Central memory CD8-positive, alpha-beta T cell (primary cell): ENCODE measurements at places on chromosomes 2 and 18.

DNA sequence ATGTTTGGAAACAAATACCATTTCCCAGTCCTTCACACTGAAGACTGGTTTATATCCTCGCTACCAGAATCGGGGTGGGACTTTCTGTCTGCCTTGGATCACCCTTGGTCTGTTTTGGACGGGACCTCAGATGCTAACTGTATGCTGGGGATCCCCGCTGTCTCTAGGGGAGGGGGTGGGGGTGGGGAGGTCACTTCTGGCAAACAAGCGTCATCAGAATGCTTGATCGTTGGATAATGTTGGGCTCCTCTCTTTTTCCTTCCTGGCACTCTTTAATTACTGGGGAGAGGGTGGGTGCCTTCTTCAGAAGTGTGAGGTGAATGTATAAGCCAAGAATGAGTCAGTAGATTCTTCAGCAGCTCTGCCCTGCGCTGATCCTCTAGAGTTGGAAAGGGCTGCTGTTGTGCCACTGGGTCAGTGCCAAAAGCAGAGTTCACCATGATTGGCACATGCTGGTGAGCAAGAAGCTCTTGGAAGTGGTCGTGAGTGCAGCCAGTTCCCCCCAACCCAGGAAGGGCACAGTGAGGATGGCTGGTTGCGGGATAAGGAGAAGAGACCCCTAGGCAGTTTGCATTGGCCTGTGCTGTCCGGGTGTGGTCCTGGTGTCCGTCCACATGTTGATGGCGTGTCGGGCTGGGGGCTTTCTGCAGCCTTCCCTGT is 32.2 kb downstream of the DGKD start:
- no peak for DNase-seq

DNA sequence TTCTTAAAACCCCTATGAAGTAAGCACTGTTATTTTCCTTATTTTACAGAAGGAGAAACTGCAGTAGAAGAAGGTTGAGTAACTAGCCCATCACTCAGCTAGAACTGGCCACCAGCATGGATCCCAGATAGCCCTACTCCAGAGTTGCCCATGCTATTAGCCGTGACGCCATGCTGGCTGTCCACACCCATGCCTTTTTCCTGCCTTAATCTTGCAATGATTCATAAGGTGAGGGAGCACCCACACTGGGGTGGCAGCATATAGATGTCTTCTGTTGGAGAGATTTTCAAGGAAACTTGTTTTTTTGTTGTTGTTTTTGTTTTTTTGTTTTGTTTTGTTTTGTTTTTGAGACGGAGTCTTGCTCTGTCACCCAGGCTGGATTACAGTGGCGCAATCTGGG is 204.1 kb upstream of the HAAO start:
- no peak for DNase-seq

DNA sequence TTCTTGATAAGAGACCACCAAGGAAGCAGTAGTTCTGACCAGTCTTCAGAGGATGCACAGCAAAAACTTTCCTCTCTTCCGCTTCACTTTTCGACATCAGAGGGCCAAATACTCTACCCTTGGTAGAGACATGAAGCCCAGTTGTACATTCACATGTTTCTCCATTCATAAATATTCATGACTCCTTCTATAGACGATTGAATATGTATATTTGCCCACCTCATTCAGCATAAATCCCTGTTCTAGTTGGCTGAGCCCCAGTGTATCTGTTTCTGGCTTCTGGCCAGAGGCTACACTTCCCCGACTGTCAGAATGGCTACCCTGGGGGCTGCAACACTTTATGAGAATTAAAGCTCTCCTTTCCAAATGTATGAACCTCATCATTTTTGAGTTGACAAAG is 258.5 kb downstream of the ASXL3 start:
- DNase-seq: no peak

GRCh38 chr2:45833968-45834344 is 182.5 kb downstream of the PRKCE start:
- no peak for DNase-seq

- no peak for DNase-seq
These were observed 2.3 kb upstream of the NBAS start for GRCh38 chr2:15563227-15564100.

GRCh38 chr2:43880952-43881351 is 42.2 kb downstream of the ABCG8 start:
- DNase-seq: no peak

- DNase-seq: peak; percentile 38
These were observed 687 bp downstream of the CTDP1 start for GRCh38 chr18:79680100-79680879.

DNA sequence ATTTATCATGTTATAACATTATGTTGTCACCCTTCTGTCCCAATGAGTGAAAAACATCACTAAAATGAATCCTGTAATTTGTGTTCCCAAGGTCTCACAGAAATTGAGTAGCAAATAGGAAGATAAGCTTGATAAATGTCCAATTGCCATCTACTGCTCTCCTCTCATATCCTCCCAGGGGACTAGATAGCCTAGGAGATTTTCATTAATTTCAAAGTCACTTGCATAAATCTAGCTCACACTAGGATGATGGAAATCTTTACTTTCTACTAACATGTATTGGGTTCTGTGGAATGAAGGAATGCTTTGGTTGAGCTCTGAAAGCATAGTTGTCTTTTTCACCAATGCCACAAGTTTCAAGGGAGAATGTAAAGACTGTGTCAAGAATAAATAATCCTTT is 605.5 kb upstream of the CDH7 start:
- no peak for DNase-seq
